ENCODE measurements at places on chromosomes 16 and 17. TPM values are rescaled to one million over a fixed set of nuclear protein-coding genes. Genes with fewer than 3 reads are reported as not detected.

GRCh38 chr16:1182950-1183907, 30.3 kb downstream of the CACNA1H start:
- H3K36me3 ChIP-seq: no peaks in the 10 kb centered on the region
- peak overlapping the region; percentile 57 for H3K27ac ChIP-seq
- DNase-seq: peak; percentile 67

DNA sequence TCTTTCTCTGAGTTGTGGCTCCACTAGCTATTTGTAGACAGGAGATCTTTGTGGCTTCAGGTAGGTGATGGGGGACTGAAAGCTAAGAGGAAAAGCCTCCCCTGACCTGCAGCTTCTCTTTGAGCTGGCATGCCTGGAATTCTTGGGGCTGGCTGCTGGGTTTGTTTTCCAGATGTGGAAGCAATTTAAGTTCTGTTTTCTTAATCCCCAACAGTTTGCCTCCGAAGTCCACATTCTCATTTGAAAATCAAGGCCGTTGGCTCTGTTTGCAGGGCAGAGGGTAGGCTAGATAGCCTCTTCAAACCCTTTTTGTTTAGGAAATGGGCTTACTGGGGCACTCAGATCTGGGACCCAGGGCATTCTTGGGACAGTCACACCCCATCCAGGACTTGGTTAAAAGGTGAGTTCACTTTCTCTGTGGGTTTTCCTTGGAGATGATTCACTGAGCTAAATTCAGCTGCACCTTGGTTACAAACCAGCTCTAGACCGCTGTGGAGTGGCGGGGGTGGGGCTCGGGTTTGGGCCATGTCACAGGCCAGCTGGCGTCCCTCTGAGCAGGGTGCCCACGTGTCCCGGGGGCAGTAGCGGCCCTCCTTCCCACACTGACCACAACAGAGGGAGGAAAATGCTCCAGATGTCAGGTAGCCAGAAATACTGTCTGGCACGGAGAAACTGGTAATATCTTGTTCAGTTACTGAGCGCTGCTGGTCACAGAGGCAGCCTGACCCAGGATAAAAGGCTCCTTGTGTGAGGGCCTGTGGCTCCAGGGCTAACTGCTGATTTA, 108.5 kb downstream of the RAB11FIP4 start:
- H3K4me3 ChIP-seq: no peak overlapping the region
- peak overlapping the region; percentile 67 for H3K27ac ChIP-seq
- no peaks in the 10 kb centered on the region for H3K27me3 ChIP-seq
- peak; percentile 64 for DNase-seq
- H3K36me3 ChIP-seq: no peaks in the 10 kb centered on the region

DNA sequence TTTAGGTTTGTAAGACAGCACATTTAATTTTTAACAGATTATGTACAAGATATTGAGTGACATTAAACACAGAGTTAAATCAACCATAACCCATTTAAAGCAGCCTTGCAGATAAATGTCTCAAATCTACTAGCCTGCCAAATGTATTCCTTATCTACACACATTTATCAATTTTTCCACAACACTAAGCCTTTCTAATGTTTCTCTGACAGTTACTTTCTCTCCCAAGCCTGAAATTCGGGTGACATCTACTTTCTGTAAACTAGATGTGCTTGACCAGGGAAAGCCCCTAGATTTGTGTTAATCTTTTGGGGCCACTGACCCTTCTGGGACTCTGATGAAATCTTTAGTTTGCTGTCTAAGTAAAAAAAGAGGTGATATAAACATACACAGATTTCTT, 69.0 kb downstream of the CDH13 start:
- H3K27me3 ChIP-seq: no peaks in the 10 kb centered on the region
- no peak for DNase-seq
- no peaks in the 10 kb centered on the region for H3K36me3 ChIP-seq
- no peak overlapping the region for H3K4me3 ChIP-seq
- no peaks in the 10 kb centered on the region for H3K4me1 ChIP-seq
- H3K27ac ChIP-seq: no peak overlapping the region

- H3K4me3 ChIP-seq: no peak overlapping the region
- H3K36me3 ChIP-seq: peaks cover 49% of the 10 kb centered on the region
- H3K27ac ChIP-seq: no peak overlapping the region
Measured at GRCh38 chr17:7463372-7463846, 16.0 kb downstream of the ZBTB4 start.

MRTFB gene
- 25.3 TPM for total RNA-seq

DNA sequence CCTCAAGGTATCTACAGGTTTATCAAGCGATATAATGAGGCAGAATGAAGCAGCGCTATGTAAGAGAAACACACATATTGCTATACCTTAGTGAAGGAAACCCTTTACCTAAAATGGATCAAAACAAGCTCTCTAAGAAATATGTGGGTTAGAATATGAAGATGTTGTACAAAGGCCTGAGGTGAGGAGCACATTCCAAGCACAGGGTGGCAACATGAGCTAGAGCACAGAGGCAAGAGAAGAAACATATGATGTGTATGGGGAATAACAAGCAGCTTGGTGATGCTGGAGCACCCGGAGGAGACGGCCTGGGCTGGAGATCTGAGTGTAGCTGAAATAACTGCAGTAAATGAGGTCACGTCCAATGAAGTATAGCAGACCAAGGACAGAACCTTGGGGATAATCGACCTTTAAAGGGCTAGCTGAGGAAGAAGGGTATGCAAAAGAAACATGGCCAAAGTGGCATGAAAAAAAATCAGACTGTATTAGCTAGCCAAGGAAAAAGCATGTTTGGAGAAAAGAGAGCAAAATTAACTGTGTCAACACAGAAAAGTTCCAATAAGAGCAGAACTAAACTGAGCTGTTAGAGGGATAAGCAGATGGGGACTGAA, 44.0 kb downstream of the MARVELD3 start:
- H3K4me1 ChIP-seq: no peaks in the 10 kb centered on the region
- DNase-seq: no peak
- no peak overlapping the region for H3K27ac ChIP-seq

DNA sequence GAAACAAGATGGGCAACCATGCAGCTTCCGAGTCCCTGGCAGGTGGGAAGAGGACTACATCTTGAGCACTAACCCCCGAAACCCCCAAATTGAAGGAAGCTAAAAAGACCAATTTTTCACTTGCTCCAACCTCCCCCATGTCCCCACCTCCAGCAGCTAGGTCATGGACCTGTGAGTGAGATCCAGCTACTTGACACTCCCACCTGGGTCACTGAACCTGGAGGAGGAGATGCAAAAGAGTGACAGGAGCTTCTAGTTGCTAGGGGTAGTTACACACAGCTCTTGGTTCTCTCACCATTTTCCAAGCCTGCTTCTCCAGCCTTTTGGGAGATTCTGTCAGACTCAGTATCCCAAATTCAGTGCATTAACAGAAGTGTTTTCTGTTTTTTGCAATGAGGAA, 11.2 kb downstream of the PDZD9 start:
- no peaks in the 10 kb centered on the region for H3K27me3 ChIP-seq
- H3K27ac ChIP-seq: no peak overlapping the region
- no peak overlapping the region for H3K4me3 ChIP-seq
- H3K36me3 ChIP-seq: peaks cover 1% of the 10 kb centered on the region
- H3K4me1 ChIP-seq: peaks cover 44% of the 10 kb centered on the region

DNA sequence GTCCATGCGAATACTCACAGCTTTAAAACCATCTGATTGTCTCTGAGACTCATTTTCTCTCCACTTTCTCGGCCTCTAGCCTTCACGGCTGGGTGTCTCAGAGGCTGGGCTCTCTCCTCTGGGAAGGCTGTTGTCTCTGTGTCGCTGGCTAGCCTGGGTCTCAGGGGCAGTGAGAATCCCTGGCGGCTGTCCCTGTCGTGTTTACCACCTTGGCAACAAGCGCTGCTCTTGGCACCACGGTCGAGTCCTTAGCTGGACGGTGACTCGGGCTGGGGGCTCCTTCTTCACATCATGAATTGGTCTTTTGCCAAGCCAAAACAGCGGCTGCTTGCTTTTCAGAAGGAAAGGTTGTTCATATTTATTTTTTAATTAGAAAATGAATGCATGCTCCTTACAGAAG, 81.1 kb downstream of the MSI2 start:
- no peaks in the 10 kb centered on the region for H3K27me3 ChIP-seq
- H3K4me3 ChIP-seq: no peak overlapping the region
- peaks cover 25% of the 10 kb centered on the region for H3K4me1 ChIP-seq
- no peak for DNase-seq
- no peaks in the 10 kb centered on the region for H3K36me3 ChIP-seq
- H3K27ac ChIP-seq: no peak overlapping the region

MC1R gene
- total RNA-seq: 1.9 TPM

- H3K27ac ChIP-seq: peak overlapping the region; percentile 87
- H3K27me3 ChIP-seq: no peaks in the 10 kb centered on the region
- no peak for DNase-seq
- H3K4me1 ChIP-seq: peaks cover 27% of the 10 kb centered on the region
- H3K36me3 ChIP-seq: no peaks in the 10 kb centered on the region
Measured at GRCh38 chr17:19347323-19348080, 15.0 kb downstream of the B9D1 start.

DDX42 gene
- total RNA-seq: 40.2 TPM

DNA sequence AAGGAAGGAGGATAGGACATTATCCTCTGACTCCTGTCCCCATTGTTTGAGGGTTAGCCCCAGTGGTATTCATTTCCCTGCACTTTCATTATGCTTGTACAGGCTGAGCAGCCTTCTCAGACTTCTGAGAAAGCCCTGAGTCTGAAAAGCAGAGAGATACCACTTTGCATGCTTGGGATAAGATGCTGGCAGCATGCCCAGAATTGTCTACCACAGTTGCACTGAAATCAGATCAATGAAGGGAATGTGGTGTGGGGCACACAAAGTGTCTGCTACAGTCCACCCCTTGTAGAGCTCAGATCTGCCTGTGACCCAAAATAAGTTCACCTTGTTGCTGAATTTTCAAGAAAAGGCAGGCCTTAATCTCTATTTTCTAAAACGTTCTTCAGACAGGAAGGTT, 160.6 kb downstream of the CCT6B start:
- no peaks in the 10 kb centered on the region for H3K36me3 ChIP-seq
- H3K4me3 ChIP-seq: no peak overlapping the region
- no peaks in the 10 kb centered on the region for H3K27me3 ChIP-seq
- H3K4me1 ChIP-seq: no peaks in the 10 kb centered on the region
- DNase-seq: no peak

DNA sequence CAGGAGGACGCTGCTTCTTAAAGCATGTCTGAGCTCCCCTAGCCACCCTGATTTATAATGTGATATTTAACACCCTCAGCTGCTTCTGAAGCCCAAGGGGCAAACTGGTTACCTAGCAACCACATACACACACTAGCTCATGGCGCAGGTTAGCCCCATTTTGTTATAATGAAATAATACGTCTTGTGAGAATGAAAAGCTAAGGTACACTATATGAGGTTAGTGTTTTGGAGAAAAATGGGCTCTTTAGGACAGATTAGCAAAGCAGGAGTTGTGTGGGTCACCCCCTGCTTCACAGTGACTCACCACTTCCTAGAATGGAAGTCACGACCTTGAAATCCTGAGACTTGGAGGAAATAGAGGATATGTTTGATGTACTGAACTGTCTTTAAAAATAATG, 404.8 kb upstream of the HSBP1 start:
- no peaks in the 10 kb centered on the region for H3K27me3 ChIP-seq
- no peaks in the 10 kb centered on the region for H3K36me3 ChIP-seq
- H3K4me3 ChIP-seq: no peak overlapping the region
- no peak for DNase-seq
- no peaks in the 10 kb centered on the region for H3K4me1 ChIP-seq

DNA sequence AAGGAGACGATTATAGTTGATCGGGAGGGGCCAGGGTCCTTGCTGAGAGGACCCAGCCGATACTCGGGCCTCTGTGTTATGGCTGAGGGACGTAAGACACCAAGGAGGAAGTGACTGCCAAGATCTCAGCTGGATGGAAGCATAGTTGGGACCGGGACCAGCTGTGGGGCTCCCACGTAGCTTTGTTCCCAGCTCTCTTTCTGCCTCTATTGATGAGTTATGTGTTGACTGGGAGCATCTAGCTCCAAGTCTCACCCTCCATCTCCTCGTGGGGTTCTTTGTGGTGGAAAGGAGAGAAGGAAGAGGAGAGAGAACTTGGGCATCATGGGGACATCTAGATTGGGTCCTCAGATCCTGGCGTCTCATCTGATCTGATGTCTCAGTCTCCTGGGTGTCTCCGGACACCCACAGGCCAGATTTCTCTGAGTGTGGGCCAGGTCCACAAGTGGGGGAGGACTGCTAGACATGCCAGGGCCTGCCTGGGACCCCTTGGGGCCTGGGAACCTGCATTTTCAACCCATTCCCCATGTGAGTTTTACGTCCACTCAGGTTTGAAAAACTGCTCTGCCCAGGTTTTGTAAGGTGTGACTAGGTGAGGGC, 1.0 kb downstream of the MGRN1 start:
- no peaks in the 10 kb centered on the region for H3K36me3 ChIP-seq
- H3K27me3 ChIP-seq: no peaks in the 10 kb centered on the region
- peaks cover 28% of the 10 kb centered on the region for H3K4me1 ChIP-seq
- DNase-seq: no peak
- peak overlapping the region; percentile 99 for H3K4me3 ChIP-seq

DNA sequence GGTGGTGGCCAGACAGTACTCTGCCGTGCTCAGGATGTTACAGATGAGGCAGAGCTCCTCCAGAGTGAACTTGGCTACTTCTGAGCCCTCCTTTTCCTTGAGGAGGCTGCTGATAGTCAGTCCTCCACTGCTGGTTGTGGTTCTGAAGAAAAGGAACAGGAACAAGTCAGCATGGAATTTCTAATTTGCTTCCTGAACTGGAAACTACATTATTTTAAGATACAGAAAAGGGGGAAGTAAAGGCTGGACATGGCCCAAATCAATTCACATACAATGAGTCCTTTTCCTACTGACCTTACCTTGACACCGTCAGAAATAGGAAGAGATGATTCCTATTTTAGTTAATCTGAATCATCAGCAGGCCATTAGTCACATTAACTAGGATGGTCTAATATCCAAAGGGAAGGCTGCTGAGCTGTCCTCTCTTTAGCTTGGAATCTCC, 154.2 kb downstream of the VPS53 start:
- peak overlapping the region; percentile 83 for H3K27ac ChIP-seq
- H3K4me1 ChIP-seq: peaks cover 33% of the 10 kb centered on the region
- no peaks in the 10 kb centered on the region for H3K27me3 ChIP-seq
- DNase-seq: peak; percentile 27
- peaks cover 6% of the 10 kb centered on the region for H3K36me3 ChIP-seq

PLEKHH3 gene
- 20.2 TPM for total RNA-seq

ITGA2B gene
- 0.31 TPM for total RNA-seq

- peaks cover 50% of the 10 kb centered on the region for H3K4me1 ChIP-seq
- no peak for DNase-seq
- no peak overlapping the region for H3K4me3 ChIP-seq
Measured at GRCh38 chr17:75830164-75831031, 13.8 kb downstream of the UNC13D start.

GRCh38 chr16:53814801-53815200, 110.8 kb downstream of the FTO start:
- DNase-seq: no peak
- no peak overlapping the region for H3K27ac ChIP-seq
- no peaks in the 10 kb centered on the region for H3K27me3 ChIP-seq
- H3K4me1 ChIP-seq: no peaks in the 10 kb centered on the region
- peaks cover 46% of the 10 kb centered on the region for H3K36me3 ChIP-seq
- no peak overlapping the region for H3K4me3 ChIP-seq

DNA sequence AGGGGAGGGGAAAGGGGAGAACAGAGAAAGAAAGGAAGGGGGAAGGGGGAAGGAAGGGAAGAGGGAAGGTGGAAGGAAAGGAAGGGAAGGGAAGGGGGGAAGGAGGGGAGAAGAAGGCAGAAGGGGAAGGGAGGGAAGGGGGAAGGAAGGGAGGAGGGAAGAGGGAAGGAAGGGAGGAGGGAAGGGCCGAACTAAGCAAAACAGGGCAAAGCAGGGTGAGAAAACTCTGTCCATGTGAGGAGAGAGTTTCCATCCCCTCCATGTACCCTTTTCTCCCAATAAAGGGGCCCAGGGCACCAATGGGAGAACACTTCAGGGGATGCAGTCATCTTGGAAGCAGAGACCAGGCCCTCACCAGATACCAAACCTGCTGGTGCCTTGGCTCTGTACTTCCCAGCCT, 256.8 kb upstream of the CDH5 start:
- H3K36me3 ChIP-seq: no peaks in the 10 kb centered on the region
- H3K4me3 ChIP-seq: no peak overlapping the region
- no peaks in the 10 kb centered on the region for H3K27me3 ChIP-seq
- H3K27ac ChIP-seq: no peak overlapping the region

TBX6 gene
- 0.45 TPM for total RNA-seq

SCARF1 gene
- total RNA-seq: 7.4 TPM

Data from heart left ventricle (tissue), 16 donors.